ENCODE measurements at places on chromosomes 4 and X. TPM values are rescaled to one million over a fixed set of nuclear protein-coding genes. Genes with fewer than 3 reads are reported as not detected.

DNA sequence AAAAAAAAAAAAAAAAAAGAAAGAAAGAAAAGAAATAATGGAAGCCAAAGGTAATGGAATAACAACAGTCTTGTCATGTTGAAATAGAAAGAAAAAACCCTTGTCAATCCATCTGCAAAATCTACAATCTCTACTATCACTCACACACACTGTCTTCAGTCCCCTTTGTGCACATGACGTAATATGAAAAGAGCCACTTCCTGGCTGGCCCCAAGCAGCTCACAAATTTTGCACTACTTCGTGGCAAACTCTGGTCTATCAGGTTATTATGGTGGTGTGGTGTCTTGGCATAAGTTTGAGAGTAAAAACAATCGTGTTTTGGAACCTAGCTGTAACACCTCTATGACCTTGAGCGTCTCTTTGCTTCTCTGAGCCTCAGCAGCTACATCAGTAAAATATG, 8.3 kb upstream of the AFAP1 start:
- DNase-seq: no peak

Gene OPRPN
- not detected for total RNA-seq

DNA sequence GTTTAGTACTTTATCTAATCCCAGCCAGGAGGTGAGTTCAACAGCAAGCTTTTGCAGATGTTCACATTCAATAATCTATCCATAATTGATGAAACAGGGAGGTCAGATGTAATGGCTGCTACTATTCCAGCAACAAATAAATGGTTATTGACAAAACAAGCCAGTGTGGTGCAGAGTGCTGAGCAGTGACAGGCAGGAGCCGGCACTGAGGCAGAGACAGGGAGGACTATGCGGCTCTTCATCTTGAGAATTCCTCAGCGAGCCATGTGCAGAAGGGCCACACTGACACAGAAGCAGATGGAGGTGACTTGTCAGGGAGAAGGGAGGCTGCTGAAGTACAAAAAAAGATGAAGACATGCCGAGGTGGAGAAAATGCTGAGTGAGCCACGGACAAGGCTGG, 98.3 kb downstream of the TTC29 start:
- no peak for DNase-seq

DNA sequence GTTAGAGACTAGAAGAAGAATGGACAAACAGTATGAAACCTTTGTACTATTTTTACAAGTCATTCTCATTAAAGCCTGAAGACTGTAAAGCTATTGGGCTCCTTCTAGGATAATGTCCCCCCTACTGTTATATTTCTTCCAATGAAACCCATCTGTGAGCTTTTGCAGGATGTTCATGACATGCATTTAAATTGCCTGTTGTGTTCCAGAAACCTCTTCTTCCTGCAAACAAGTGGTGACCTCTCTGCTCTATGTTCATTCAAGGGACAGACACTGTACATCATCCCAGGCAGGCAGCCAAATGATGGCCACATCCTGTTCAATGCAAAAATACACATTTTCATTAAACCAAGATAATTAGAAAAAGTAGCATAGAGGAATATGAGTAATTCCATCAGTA, 128.0 kb downstream of the C4orf33 start:
- no peak for DNase-seq

DNA sequence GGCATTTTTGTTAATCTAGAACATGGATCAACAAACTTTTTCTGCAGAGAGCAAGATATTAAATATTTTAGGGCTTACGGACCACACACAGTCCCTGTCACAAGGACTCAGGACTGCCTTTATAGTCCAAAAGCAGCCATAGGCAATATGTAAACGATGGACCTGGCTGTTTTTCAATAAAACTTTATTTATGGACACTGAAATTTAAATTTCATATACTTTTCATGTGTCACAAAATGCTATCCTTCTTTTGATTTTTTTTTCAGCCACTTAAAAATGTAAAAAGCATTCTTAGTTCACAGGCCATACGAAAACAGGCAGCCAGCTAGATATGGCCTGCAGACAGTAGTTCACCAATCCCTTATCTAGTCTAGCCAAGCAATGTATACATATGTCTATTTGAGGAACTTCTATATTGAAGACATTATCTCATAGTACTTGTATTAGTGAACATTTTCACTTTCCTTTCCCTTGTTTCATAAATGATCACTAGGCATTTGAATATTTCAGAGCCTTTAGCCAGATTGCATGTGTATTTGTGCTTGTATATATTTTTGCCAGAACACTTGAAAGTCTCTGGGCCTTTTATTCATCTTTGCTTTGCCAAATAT, 350.9 kb downstream of the RPA4 start:
- no peak for DNase-seq

DNA sequence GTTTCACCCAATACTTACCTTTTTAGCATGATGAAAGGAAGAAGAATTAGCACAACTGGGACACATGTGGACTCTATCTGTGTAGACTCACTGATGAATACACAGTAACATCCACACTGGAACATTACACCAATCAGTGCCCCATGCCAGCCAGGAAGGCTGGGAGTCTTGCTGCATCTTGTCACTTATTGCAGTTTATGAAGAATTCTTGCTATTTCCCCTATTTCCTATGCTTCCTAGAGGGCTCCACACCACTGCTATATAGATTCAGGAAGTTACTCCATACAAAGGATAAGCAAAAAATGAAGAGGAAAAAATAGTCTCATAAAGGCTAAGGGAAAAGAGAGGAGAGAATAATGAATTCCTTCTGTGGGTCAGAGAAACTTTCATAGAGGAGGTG, 201.0 kb downstream of the CAMK2D start:
- DNase-seq: no peak

Gene GSX2
- total RNA-seq: not detected

Gene CFAP47
- total RNA-seq: not detected

Gene NDNF
- total RNA-seq: 16.0 TPM

DNA sequence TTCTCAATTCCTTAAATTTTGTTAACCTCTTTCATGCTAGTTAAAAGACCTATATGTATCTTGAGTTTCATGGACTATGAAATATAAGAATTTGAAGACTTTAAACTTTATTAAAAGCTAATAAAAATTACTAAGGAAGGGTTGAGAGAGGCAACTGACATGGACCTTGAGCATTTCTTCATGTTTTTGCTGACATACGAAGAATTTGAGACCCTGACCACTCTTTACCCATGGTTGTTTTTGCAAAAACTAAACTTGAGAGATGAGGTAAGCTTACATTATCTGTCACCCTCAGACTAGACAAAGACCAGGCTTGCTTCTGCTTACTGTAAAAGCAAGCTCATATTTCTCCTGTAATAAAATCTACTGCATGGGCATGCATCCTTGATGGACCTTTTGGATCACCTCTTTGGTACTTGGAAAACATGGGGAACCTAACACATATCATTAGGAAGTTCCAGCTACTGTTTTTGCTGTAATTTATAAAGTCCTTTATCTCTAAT, 338.2 kb upstream of the PABPC4L start:
- no peak for DNase-seq

- no peak for DNase-seq
Observed at GRCh38 chr4:81214881-81215868, at the start of gene PRKG2. Gene PRKG2 (minus strand): TSS chr4:81215222. CDS start chr4:81205047, 10,175 bp downstream.

- DNase-seq: no peak
Observed at GRCh38 chrX:121655276-121655675, 607.9 kb downstream of the GLUD2 start.

Gene BTK
- 7.7 TPM for total RNA-seq

DNA sequence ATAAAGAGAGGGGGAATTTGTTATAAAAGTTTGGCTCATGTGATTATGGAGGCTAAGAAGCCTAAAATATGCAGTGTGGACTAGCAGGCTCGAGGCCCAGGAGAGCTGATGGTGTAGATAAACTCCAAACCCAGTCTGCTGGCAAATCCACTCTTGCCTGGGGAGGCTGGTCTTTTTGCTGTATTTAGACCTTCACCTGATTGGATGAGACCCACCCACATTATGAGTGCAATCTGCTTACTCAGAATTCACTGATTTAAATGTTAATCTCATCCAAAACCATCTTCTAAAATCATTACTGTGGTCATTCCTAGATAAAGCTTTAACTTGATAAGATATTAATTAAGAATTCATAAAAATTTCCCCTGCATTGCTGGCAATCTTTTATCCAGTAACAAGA, 473.2 kb downstream of the TMA16 start:
- no peak for DNase-seq

DNA sequence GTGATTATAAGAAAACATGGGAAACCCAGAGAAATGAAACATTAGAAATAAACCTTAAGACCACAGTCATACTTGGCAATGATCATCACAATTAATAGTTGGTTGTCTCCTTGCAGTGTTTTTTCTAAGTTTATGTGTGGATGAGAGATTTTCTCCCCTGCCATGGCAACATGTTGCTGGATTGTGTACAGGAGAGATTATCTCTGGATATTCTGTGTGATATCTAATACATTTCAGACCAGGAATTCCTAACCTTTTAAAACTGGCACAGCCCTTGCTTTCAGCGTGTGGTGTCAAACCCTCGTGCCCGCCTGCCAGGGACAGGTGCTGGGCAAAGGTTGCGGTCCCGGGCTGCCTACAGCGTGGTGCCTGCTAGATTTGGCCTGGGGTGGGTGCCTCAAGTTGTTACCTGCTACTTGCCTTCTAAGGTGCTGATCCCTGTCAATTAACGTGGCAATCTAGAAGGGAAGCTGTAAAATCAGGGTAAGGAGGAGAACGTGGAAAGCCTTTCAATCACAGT, 100.5 kb downstream of the TMEM131L start:
- no peak for DNase-seq

- DNase-seq: no peak
Observed at GRCh38 chrX:131072871-131073571, 14.9 kb downstream of the ARHGAP36 start.

GRCh38 chr4:153154007-153154975, 50.0 kb upstream of the TRIM2 start:
- no peak for DNase-seq

GRCh38 chr4:123506011-123506695, 109.6 kb downstream of the SPRY1 start:
- DNase-seq: no peak

Gene UGT2B11
- not detected for total RNA-seq

Gene PLXNA3
- 39.3 TPM for total RNA-seq

GRCh38 chr4:127410201-127410600, 222.6 kb upstream of the INTU start:
- no peak for DNase-seq

GRCh38 chr4:71746379-71746778, 37.5 kb downstream of the GC start:
- DNase-seq: no peak

Gene PITX2
- not detected for total RNA-seq

- DNase-seq: no peak
Observed at GRCh38 chr4:137994853-137995252, 247.3 kb downstream of the SLC7A11 start.

- no peak for DNase-seq
Observed at GRCh38 chr4:184416913-184417734, 57.2 kb downstream of the IRF2 start.

- DNase-seq: no peak
Observed at GRCh38 chr4:149972407-149972806, 105.8 kb upstream of the DCLK2 start.

DNA sequence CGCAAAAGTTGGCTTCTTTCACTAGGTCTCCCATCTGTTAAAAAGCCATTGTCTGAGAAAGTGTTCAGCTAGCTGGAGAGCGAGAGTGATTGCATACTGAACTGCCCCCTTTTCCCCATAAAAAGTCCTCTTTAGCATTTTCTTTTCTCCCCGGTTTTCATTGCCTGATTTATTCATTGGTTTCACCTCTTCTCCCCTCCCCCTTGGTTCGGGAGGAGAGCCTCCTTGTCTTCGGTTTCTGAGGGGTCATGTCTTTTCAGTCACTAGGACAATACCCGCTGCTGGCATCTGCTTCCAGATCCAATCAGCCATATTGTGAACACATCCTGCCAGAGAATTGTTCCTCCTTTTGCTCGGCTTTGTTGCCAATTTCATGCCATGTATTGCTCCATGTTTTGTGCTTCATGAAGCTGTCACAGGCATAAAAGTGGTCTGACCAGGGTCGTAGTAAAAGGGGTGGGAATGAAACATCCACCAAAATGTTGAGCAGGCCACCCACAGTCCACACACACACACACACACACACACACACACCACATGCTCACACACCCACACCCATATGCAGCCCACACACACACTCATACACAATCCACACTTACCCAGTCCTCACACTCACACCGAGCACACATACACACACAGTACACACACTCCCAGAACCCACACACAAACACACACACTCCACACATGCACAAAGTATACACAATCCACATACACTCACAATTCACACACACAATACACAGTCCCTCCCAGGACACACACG, 136.0 kb downstream of the NKX6-1 start:
- no peak for DNase-seq

DNA sequence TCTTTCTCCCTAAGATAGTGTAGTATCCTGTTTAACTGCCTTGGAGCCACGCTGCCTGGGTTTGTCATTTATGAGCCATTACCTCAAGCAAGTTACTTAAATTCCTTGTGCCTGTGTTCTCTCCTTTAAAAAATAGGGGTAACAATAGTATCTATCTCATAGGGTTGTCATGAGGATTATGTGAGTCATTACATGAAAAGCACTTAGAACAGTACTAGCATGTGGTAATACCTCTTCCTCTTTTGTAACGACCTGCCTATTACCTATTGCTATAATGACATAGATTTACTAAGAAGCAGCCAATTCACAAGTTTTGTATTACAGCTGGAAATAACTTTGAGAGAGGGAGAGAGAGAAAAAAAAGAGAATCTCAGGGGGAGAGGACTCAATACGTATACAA, 834.7 kb downstream of the RAPGEF2 start:
- no peak for DNase-seq

Gene SPANXN4
- not detected for total RNA-seq
